Sigmoid colon (tissue), 7 donors: ENCODE measurements at places on chromosomes 11 and 22. TPM values are rescaled to one million over a fixed set of nuclear protein-coding genes. Genes with fewer than 3 reads are reported as not detected.

DNA sequence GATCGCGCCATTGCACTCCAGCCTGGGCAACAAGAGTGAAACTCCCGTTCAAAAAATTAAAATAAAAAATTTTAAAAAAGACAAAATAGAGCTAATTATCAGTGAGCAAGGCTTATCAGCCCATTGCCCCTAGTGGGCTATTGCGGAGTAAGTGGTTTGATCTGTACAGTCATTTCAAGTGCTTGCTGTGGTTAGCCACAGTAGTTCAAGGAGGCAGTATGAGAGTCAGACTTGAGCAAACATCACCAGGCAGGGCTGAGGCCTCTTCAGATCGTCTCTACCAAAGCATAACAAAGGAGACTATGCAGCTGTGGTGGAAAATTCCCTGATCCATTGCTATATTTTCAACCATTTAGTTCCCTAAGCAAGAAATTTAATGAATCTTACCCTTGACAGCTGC is 4.3 kb upstream of the SBF2 start:
- no peak overlapping the region for H3K27ac ChIP-seq
- H3K36me3 ChIP-seq: no peaks in the 10 kb centered on the region
- no peaks in the 10 kb centered on the region for H3K27me3 ChIP-seq

The WNT11 gene
- total RNA-seq: 1.1 TPM

GRCh38 chr11:128763224-128763623 is 69.4 kb downstream of the FLI1 start:
- no peaks in the 10 kb centered on the region for H3K36me3 ChIP-seq
- no peaks in the 10 kb centered on the region for H3K4me1 ChIP-seq
- H3K27me3 ChIP-seq: no peaks in the 10 kb centered on the region
- DNase-seq: no peak
- H3K27ac ChIP-seq: no peak overlapping the region

The OR5P2 gene
- not detected for total RNA-seq

The MS4A3 gene
- total RNA-seq: not detected

DNA sequence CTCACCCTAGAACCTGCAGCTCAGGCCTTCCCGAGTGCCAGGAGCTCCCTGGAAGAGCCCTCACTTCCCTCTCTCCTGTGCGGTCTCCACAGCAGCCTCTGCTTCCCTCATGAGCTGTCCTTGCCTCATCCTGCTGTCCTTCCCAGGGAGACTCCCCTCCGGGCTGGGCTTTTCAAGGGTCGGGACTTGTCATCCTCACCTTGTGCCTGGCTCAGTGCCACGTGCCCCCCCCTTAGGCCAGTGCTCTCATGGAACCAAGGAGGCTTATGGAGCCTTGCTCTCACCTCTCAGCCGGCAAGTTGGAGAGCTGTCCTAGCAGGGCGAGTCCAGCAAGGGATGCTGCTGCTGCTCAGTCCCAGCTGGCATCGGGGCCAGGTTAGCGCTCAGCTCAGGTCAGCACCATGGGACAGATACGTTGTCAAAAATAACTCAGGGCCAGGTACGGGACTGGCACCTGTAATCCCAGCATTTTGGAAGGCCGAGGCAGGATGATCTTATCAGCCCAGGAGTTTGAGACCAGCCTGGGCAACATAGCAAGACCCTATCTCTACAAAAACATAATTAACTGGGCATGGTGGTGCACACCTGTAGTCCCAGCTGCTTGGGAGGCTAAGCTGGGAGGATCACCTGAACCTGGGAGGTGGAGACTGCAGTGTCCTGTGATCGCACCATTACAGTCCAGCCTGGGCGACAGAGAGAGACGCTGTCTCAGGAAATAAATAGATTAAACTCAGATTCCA is 13.6 kb downstream of the CTTN start:
- peaks cover 87% of the 10 kb centered on the region for H3K36me3 ChIP-seq
- DNase-seq: no peak
- no peak overlapping the region for H3K27ac ChIP-seq
- H3K27me3 ChIP-seq: no peaks in the 10 kb centered on the region
- no peak overlapping the region for H3K4me3 ChIP-seq
- H3K4me1 ChIP-seq: no peaks in the 10 kb centered on the region

GRCh38 chr11:104546501-104546900 is 351.8 kb downstream of the CASP12 start:
- no peaks in the 10 kb centered on the region for H3K4me1 ChIP-seq
- H3K4me3 ChIP-seq: no peak overlapping the region
- no peak for DNase-seq
- no peaks in the 10 kb centered on the region for H3K27me3 ChIP-seq

The NLRP10 gene
- not detected for total RNA-seq
